ENCODE measurements at places on chromosomes 1 and 21.

DNA sequence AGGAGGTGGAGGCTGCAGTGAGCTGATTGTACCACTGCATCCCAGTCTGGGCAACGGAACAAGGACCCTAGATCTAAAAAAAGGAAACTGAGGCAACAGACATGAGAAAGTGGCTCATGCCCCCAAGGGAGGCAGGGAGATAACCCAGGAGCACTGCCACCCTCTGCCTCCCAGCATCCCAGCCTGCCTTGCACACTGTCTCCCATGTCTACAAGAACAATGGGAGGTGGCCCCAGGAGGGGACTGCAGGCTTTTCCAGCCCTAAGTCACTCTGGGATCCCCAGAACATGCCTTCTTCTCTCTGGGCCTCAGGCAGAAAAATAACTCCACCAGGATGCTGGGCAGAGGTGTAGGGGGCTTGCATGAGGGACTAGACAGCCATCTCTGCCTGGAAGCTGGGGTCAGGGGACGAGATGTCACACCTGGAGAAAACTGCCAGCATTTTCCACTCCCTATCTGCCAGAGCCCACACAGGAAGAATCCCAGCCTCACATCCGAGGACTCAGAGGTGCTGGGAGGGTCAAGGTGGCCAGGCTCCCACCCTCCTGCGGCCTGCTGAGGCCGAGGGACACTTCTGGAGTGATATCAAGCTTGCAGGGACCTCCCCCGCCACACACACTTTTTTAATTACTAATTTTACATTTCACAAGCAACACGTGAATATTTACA is 21.4 kb downstream of the RUNX3 start:
- no peak for DNase-seq

- DNase-seq, result no peak
Observed at GRCh38 chr1:201229771-201230635, 39.4 kb downstream of the IGFN1 start.

DNA sequence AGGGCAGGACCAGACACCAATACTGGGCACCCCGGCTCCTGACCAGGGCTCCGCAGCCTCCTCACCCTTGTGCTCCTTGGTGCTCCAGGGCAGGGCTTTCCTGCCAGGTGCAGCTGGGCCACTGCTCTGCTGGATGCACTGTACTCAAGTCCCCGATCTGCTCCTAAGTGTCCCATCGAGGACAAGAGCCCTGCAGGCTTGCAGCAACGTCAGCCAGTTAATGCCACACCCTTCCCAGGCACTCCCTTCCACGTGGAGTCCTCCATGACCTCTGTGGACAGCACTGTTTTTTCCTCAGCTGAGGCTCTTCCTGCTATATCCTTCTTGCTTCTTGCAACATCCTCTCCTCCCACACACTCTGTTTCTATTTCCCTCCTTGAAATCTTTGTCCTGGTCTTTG is 94.0 kb upstream of the NGF start:
- no peak for DNase-seq

GRCh38 chr1:56825436-56825835 is 6.2 kb upstream of the FYB2 start:
- no peak for DNase-seq

DNA sequence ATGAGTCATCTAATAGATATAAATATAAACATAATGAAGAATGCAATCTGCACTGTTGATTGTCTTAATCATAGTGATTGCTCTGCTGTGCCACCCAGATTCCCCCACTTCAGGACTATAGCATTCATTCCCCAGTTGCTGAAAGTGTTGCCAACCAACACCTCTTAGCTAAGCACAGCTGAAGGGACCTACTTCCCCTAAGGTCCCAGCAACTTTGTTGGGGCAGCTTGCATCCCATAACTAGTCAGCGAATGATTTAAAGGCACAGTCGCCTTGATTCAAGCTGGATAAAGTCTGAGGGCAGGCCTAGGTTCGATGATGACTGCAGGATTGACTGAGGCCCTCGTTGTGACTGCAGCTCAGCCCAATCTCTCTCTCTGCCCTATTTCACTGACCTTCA is 14.3 kb upstream of the RGS1 start:
- no peak for DNase-seq

- no peak for DNase-seq
Observed at GRCh38 chr1:46599059-46599970, 4.8 kb downstream of the MKNK1 start.

DNA sequence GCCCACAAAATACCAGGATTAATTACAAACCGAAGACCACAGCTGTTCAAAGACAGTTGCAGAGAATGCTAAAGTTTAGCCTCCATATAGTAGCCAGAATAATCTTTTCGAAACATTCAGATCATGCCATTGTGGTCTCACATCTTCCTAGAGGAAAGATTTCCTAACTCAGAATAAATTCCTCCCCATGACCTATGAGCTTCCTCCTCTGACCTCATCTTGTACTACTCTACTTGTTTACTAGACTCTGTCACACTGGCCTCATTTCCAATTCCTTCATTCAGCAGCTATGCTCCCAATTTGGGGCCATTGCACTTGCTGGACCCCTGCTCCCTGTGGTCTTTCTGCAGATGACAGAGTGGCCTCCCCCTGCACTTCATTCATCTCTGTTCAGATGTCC is 71.8 kb upstream of the LRRC53 start:
- DNase-seq, result no peak

DNA sequence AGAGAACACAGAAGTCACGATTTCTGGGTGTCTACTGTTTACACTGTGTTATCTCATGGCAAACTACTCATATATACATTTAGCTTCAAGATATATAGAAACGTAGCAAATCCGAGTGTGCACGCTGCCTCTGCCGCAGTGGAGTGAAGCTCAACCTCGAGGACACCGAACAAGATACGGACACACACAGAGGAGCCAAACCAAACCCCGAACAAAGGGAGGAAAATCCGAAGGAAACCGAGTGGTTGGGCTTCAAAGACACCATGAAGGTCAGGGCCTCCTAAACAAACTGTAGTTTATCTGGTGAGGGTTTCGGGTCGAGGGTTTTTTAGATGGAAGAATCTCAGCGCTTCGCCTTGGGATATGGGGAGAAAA is 34.5 kb downstream of the SLC45A1 start:
- DNase-seq, result no peak

- DNase-seq, result no peak
Observed at GRCh38 chr1:109814993-109815786, 51.5 kb upstream of the EPS8L3 start.

Measured in activated naive CD4-positive, alpha-beta T cell treated with Interleukin-2 at 50 U/mL for 16 hours (primary cell).